ENCODE measurements at places on chromosomes 6 and 20.

GRCh38 chr6:34020807-34021553, 124.9 kb downstream of the GRM4 start:
- no peak for DNase-seq

GRCh38 chr6:12941422-12941821, 224.9 kb downstream of the PHACTR1 start:
- no peak for DNase-seq

GRCh38 chr6:88134575-88134974, 31.6 kb downstream of the CNR1 start:
- DNase-seq, result no peak

- no peak for DNase-seq
Measured at GRCh38 chr6:159969921-159970320, 1.0 kb downstream of the IGF2R start.

- no peak for DNase-seq
Measured at GRCh38 chr6:43268355-43268700, 25.0 kb downstream of the TTBK1 start.

GRCh38 chr6:158894193-158894592, 75.0 kb upstream of the EZR start:
- DNase-seq, result no peak

DNA sequence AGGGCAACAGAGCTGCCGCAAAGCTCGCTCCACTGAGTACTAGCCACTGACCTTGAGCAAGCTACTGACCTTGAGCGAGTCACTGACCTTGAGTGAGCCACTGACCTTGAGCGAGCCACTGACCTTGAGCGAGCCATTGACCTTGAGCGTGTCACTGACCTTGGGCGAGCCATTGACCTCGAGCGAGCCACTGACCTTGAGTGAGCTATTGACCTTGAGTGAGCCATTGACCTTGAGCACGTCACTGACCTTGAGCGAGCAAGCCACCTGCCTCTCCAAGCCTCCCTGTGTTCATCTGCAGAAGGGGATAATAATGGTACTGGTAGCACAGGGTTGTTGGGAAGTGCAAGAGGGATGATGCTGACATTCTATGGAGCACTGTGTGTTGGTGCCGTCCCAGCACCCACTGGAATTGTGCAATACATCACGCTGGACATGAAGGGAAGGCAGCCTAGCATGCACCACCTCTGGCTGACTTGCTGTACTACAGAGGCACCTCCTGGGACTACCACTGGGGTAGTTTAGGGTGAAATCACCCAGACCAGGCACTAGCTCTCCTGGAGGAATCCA, 60.2 kb downstream of the CTCFL start:
- DNase-seq, result no peak

DNA sequence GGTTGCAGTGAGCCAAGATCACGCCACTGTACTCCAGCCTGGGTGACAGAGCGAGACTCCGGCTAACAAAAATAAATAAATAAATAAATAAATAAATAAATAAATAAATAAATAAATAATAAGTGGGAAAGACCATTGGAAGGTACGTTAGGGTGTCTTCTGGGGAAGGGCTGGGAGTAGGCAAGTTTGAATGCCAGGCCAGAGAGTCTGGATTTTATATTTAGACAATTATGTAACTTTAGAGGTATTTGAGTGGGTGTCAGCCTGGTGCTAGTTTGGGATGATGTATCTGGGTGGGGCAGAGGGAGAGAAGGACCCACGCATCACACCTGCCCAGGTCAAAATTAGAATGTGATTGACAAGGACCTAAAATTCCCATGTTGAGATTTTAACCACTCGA, 108.5 kb upstream of the PRND start:
- no peak for DNase-seq

- DNase-seq, result no peak
Measured at GRCh38 chr6:161613711-161614110, 339.9 kb upstream of the AGPAT4 start.

DNA sequence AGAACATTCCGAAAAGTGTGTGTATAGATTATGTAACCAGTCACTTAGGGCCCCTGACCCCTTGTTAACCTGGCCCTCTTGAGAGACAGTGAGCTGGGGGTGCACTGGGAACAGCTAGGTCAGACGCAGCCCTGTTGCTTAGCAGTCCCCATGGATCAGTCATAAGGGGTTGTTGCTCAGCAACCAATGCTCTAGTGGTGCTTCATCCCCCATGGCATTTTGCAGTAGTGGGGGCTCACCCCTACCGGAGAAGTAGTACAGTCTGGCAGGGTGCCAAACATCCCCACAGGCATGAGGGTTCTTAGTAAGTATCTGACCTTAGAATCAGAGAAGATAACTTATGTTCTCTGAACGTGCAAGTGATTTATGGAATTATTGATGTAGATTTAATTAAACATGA, 12.3 kb downstream of the PKIB start:
- DNase-seq, result no peak

DNA sequence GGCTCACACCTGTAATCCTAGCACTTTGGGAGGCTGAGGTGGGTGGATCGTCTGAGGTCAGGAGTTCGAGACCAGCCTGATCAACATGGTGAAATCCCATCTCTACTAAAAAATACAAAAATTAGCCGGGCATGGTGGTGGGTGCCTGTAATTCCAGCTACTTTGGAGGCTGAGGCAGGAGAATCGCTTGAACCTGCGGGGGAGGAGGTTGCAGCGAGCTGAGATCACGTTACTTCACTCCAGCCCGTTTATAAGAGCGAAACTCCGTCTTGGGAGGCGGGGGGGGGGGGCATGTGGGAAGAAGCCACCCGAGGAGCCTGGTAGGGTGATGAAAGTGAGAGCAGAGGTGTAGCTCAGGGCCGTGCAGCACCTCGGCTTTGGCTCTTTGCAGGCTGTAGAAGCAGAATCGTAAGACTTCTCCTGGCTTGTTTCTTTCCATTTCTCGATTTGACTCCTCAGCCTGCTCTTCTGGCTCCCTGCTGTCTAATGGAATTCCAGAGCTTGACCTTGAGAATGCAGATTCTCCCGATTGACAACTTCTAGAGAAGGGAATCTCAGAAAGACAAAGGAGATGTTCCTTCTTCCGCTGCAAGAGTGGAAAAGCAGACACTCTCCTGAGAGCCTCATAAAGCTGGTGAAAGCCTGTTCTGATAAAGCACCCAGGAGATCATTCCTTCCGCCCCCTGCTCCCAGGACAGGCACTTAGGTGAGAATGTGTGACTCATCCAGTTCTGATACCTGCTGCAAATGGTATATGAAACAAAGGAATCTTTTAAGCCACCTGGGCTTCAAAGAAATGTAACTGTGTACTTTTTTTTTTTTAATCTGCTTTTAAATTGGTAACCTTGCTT, 26.0 kb upstream of the PPP1R16B start:
- DNase-seq, result no peak

GRCh38 chr6:135743476-135743875, 108.0 kb upstream of the PDE7B start:
- DNase-seq, result no peak

DNA sequence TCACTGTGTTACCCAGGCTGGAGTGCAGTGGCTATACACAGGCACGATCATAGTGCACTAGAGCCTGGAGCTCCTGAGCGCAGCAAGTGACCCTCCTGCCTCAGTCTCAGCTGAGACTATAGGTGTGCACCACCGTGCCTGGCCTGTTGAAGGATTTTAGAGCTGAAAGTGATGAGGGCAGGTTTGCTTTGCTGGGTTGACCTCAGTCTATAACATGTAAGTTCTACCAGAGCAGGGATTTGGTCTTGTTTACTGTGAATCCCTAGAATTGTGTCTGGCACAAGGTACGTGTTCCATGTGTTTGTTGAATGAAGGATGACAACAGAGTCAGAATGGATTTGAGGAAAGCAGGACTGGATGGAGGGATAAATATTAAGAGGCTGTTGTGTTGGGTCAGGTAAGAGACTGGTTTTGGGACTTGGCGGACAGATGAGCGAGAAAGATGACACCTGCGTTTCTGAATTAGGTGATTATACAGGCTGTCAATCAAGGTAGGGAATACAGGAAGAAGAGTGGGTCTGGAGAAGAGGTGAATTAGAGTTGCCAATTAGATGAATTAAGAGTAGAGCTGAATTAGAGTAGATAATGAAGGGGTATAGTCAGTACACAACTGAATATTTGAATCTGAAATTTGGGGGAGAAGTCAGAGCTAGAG, 6.5 kb downstream of the ASXL1 start:
- no peak for DNase-seq

DNA sequence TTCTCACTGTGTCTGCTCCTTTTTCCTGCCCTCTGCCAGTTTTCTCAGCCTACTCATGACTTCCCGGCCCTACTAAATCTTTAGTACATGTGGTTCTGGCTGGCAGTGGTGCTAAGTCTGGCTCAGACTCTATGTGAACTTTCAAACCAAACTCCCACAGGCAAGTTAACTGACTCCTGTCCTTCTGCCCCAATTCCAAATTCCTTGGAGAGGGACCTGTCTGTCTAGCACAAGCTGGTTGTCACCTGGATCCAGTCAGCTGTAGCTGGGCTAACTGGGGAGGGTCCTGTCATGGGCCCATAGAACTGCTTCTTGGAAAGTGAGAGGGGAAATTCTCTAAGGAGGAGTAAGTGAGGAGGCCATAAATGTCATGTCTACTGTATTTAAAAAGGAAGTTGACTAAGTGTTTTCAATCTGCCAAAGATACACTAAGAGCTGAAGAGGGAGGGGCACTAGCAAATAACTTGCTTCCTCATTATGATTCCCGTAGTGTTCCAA, 240.1 kb downstream of the KCNQ5 start:
- DNase-seq, result no peak

GRCh38 chr6:30814146-30815040, 69.9 kb upstream of the DDR1 start:
- no peak for DNase-seq

DNA sequence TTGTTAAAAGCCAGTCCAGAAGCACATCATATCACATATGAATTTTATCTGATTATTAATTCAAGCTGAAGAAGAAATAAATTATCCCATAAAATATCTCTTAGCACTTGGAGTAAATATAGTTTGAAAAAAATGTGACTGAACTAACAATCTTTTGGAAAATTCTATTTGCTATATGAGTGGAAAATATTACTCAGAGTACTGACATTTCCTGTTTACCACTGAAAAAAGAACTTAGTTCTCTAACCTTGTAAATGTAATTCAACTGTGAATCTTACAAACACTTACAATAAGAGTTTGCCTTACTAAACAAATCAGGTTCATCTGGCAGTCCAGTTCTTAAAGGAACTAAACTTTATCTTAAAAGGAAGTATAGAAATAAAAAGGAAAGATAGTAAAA, 44.2 kb downstream of the MOXD1 start:
- no peak for DNase-seq

DNA sequence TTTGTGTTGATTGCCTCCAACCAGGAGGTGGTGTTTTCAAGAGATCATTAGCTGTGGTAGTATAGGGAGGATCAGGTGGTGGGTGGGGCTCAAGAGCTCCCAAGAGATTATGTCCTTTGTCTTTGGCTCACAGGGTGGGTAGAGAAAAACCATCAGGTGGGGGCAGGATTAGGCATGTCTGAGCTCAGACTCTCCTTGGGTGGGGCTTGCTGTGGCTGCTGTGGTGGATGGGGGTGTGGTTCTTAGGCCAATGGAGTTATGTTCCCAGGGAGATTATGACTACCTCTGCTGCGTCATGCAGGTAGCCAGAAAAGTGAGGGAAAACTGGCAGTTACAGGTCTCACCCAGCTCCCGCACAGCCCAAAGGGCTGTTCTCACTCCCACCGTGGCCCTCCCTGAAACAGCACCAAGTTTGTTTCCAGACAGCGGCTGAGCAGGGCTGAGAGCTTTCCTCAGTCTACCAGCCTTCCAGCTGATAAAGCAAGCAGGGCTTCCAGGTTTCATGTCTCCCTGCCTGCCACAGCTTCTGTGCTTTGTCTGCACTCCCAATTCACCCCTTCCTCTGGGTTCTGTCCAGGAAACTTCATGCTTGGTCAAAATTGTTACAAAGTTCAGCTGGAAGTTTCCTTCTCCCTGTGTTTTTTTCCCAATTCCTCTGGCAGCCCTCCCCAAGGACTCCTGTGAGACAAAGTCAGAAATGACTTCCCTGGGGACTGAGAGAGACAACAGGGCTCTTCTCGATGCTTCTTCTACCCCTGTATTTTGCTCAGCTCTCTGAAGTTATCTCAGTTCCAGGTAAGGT, 481.1 kb upstream of the MAN1A1 start:
- DNase-seq, result no peak

GRCh38 chr6:14277405-14277930, 159.9 kb downstream of the CD83 start:
- DNase-seq, result no peak

- no peak for DNase-seq
Measured at GRCh38 chr20:61581825-61582188, 329.7 kb downstream of the CDH4 start.

DNA sequence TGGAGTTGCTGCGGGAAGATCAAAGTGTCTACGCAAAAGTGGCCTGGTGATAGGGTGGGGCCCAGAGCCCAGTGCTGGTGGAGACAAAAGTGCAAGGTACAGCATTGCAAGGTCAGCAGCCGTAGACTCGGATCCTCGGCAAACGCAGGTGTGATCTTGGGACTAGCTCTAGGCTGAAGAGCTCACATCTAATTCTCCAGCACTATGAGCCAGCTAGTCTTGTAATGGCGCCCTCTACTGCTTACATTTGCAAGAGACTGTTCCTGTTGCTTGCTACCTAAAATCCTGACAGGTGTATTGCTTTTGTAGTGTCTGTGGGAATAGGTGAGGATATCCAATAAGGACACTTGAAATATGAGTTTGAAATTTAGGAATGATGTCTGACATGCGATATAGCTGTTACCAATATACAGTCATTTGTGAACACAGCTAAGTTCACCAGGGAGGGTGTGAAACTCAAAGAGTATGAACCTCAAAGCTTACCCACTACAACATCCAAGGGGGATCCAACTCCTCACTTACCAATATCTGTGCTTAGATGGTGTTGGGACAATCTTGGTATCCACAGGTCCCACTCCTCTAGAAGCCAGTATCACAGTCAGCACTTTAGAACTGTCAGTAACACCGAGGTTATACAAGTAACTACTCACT, 58.4 kb downstream of the PDE7B start:
- DNase-seq, result peak; percentile 52

DNA sequence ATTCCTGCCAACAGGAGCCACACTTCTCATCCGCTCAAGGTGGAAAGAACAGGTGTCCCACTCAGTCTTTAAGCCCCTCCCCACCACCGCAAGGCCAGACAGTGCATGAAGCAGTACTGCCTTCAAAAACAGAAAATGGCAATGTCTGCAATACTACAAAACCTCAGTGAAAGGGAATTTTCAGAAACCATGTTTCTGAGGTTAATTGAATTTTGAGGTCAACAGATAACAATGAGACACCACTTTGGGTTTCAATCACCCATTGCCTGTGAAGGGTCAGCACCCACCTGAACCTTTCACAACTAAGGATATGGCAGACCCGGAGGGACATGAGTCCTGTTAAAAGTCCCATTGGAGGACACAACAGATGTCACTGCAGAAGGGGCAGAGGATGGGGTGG, 13.0 kb downstream of the ZC3H12D start:
- DNase-seq, result no peak

- peak; percentile 68 for DNase-seq
Measured at GRCh38 chr6:5174244-5174643, 86.5 kb downstream of the LYRM4 start.
